ENCODE measurements at places on chromosomes 12 and 14. TPM values are rescaled to one million over a fixed set of nuclear protein-coding genes. Genes with fewer than 3 reads are reported as not detected.

- no peaks in the 10 kb centered on the region for H3K4me1 ChIP-seq
- no peaks in the 10 kb centered on the region for H3K36me3 ChIP-seq
- H3K27me3 ChIP-seq = no peaks in the 10 kb centered on the region
- DNase-seq = no peak
- no peak overlapping the region for H3K27ac ChIP-seq
- H3K4me3 ChIP-seq = no peak overlapping the region
Measured at GRCh38 chr12:39779768-39780340, 160.3 kb upstream of the ABCD2 start.

DNA sequence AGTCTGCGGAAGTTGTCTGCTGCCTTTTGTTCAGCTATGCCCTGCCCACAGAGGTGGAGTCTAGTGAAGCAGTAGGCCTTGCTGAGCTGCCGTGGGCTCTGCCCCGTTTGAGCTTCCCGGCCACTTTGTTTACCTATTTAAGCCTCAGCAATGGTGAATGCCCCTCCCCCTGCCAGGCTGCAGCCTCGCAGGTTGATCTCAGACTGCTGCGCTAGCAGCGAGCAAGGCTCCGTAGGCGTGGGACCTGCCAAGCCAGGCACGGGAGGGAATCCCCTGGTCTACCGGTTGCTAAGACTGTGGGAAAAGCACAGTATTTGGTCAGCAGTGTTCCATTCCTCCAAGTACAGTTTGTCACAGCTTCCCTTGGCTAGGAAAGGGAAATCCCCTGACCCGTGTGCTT, 143.6 kb downstream of the DYRK2 start:
- no peaks in the 10 kb centered on the region for H3K4me1 ChIP-seq
- no peak overlapping the region for H3K4me3 ChIP-seq
- H3K27me3 ChIP-seq = no peaks in the 10 kb centered on the region
- no peak for DNase-seq
- no peaks in the 10 kb centered on the region for H3K36me3 ChIP-seq

- H3K4me3 ChIP-seq = no peak overlapping the region
- no peak for DNase-seq
- H3K27me3 ChIP-seq = no peaks in the 10 kb centered on the region
- H3K36me3 ChIP-seq = no peaks in the 10 kb centered on the region
- no peaks in the 10 kb centered on the region for H3K4me1 ChIP-seq
Measured at GRCh38 chr12:104410326-104410725, 46.4 kb upstream of the CHST11 start.

DNA sequence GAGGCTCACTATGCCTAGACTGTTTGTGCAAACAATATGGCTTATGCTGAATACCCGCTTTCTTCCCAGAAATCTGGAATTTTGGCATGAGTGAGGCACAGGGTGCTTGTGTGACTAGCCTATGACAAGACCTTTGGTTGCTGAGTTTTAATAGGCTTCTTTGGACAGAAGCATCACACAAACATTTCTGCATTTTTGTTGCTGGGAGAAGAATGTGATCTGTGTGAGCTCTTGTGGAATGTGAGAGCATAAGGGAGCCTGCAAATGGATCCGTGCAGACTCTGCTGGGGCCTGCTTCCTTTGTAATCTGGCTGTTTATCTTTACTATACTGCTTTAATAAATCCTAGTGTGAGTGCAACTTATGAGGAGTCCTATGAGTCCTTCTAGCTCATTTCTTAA, 83.0 kb upstream of the ZDHHC17 start:
- no peaks in the 10 kb centered on the region for H3K27me3 ChIP-seq
- H3K4me1 ChIP-seq = no peaks in the 10 kb centered on the region
- H3K36me3 ChIP-seq = no peaks in the 10 kb centered on the region
- no peak overlapping the region for H3K27ac ChIP-seq
- no peak overlapping the region for H3K4me3 ChIP-seq

EXOC3L4 gene
- total RNA-seq = 0.68 TPM

OR2AP1 gene
- total RNA-seq = not detected

All from aorta (tissue), 5 donors.